AG09319 (cell line): ENCODE measurements at places on chromosomes 5 and 9.

DNA sequence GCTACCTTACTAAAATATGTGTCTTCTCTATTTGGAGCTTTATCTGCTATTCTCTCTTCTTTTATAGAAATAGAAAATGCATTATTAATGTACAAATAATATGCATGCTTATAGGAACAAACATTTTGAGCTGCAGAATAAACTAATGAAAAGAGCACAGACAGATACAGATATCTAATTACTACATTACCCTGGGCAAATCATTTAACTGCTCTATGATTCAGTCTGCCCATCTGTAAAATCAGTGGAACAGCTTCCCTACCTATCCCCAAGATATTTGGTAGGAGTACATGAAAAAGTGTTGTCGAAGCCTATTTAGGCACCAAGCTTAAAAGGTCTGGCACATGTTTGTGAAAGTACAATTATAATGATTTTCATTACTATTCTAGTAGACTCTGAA lies 166.3 kb downstream of the EFNA5 start:
- DNase-seq: no peak

GRCh38 chr5:80141147-80141671 lies 106.1 kb downstream of the THBS4 start:
- DNase-seq: peak; percentile 75

- no peak for DNase-seq
These were observed 215.5 kb upstream of the TMEM161B start for GRCh38 chr5:88483964-88484672.

GRCh38 chr9:20744036-20744630 lies 60.1 kb downstream of the FOCAD start:
- DNase-seq: peak; percentile 54

- DNase-seq: no peak
These were observed 206.0 kb downstream of the MCTP1 start for GRCh38 chr5:95078868-95079267.

DNA sequence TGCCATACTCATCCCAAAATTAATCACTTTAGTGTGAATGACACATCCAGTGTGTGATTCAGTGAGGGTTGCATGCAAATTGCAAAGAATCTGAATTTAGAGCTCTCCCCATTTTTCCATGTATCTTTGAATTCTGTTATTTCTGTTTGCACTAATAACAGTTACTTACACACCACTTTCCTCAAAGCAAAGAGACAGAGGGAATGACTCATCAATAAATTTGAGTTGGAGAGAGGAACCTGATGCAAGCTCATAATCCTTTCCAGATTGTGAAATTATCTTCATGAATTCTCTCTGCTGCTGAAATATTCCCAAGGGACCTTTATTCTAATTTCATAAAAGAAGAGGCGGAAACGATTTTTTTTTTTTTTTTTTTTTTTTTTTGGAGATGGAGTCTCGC lies 204.8 kb downstream of the CDH9 start:
- no peak for DNase-seq

DNA sequence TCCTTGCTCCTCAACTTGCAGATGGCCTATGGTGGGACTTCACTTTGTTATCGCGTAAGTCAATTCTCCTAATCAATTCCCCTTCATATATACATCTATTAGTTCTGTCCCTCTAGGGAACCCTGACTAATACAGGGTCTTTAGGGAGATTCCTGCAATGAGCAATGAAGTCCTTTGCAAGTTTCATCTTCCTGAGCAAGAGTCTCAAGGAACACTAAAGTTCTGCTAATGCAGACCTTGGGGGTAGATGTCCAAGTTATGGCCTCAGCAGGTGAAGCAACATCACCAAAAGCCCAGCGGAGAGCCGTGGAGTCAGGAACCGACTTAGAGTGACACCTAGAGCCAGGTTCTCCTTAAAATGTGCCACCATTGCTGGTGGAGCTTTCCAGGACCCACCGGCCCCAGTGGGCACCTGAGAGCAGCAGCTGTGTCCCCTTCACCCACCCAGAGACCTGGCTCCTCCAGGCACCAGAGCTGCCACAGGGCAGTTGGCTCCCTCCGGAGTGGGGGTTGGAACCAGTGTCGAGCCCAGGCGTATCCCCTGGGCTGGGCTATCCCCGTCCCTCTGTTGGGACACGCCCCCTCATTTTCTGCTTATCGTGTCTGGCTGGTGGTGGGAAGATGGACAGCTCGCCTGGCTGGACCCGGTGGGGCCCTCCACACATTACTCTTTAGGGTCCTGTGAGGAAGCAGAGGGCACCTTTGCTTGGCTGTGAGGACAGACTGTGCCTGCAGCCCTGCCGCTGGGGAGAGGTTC lies 10.9 kb upstream of the FCN1 start:
- DNase-seq: no peak

DNA sequence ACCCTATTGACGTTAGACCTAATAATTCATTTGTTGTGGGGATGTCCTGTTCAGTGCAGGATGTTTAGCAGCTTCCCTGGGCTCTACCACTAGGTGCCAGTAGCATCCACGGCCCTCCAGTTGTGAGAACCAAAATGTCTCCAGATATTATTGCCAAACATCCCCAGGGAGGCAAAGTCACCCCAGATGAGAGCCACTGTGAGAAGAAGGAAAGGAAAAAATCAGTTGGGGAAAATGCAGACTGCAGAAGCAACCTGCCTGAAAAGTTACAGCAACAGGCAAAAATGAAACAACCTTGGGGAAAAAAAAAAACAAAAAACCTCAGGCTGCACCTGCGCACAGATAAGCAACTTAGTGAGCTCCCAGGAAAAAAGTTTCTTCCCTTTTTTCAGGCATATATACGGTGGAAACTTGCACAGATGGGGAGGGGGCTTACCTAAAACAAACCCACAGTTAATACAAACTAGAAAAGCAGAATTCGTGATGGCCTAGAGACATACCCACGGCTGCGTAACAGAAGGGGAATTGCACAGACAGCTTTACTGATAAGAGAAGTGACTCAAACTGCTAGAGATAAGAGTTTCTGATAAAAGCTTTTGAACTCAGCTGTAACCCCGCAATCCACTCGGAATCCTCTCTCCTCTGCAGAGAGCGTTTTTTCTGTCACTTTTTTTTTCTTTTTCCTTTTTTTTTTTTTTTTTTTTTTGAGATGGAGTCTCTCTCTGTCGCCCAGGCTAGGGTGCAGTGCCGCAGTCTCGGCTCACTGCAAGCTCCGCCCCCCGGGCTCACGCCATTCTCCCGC lies 29.8 kb upstream of the FBP1 start:
- DNase-seq: no peak

GRCh38 chr9:77015327-77016048 lies 4.0 kb upstream of the FOXB2 start:
- no peak for DNase-seq

- DNase-seq: no peak
These were observed 176.3 kb downstream of the TMEM161B start for GRCh38 chr5:88092358-88092757.

DNA sequence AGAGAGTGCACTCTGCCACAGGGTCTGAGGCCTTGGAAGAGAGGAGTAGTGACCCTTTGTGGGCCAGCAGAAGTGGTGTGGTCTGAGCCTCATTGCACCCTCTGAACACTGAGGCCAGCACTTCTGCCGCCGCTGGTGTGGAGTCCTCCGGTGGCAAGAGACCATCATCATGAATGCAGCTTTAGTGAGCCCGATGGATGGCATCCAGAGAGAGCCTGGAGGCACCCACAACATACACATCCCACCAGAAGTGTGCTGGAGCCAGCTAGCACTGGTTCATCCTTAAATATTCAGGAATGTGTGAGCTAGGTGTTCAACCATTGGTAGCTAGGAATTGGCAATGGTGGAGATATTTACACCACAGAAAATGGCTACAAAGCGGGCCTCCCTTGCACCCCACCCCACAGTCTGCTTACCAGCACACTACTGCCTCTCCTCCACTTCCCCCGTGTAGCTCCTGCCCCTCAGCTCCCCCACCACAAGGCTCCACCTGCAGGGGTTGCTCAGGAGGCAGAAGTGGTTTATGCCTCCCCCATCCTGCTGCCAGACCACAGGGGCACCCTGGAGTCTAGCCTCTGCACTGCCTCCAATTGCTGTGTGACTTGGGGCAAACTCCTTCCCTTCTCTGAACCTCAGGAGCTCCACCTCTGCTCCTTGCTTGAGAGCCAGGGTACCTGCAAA lies 16.4 kb downstream of the SLC6A7 start:
- DNase-seq: no peak

DNA sequence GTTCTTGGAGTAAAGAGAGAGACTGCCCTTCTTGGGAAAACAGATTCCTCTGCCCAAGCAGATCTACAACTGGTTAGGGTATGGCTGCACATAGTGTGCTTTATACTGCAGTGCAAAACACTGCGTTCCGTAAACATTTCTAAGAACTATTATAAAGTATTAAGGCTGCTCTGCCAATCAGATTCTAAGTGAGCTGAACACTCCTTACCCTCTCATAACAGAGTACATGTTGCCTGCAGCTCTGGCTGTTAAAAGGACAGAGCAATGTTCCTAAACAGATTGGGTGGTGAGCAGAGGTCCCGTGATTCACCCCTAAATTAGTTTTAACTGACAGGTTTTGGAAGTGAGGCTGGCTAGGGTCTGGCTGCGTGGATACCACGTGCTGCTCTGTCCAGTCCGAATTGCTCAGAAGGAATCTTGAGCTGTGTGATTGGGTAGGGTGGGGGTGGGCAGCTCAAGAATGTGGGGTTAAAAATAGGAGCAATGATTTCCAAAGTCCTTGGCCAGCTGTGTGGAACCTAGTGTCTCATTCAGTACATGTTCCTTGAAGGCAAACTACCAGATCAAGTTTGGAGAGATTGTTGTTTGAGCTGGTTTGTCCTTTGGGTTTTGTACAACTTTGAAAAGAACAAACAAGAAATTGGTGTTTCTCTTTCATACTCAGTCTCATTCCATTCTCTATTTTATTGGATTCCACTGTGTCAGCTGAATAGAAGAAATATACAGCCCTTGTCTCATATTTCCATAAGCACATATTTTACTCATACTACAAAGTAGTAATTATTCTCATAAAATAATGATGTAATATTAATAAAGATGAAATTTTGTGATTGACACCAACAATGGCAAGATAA lies 497.6 kb upstream of the CD180 start:
- DNase-seq: no peak

DNA sequence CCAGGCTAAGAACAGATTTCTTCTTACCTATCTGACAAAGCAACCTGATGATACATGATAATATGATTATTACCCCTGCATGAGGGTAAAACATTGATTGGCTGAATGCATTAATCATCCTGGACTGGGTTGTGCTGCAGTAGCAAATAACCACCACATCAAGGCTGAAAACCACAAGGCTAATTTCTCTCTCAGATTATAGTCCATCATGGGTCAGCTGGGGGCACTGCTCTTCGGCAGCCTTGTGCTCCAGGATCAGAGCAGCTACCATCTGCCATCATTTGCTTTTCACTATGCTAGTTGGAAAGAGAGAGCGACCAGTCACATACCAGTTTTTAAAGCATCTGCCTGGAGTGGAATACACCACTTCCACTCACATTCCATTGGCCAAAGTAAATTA lies 383.5 kb downstream of the RASEF start:
- no peak for DNase-seq

- DNase-seq: no peak
These were observed 154.3 kb downstream of the GABRG2 start for GRCh38 chr5:162221910-162222309.

DNA sequence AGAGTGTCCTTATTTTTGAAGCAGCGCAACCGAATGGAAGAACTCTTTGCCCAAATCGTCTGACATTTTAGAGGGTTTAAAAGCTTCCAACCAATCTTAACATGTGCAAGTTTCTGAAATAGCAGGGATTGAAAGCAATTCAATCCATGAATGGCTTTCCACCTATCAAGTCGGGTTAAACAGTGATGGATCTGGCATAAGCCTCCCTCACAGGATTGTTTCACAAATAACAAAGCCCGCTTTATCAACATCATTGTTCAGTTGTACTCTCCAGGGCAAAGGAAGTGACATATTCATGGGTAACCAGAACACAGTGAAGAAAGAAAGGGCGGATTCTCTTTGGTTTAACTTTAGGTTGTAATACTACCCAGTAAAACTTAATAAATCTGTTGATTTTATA lies 497.3 kb downstream of the MTRR start:
- no peak for DNase-seq

DNA sequence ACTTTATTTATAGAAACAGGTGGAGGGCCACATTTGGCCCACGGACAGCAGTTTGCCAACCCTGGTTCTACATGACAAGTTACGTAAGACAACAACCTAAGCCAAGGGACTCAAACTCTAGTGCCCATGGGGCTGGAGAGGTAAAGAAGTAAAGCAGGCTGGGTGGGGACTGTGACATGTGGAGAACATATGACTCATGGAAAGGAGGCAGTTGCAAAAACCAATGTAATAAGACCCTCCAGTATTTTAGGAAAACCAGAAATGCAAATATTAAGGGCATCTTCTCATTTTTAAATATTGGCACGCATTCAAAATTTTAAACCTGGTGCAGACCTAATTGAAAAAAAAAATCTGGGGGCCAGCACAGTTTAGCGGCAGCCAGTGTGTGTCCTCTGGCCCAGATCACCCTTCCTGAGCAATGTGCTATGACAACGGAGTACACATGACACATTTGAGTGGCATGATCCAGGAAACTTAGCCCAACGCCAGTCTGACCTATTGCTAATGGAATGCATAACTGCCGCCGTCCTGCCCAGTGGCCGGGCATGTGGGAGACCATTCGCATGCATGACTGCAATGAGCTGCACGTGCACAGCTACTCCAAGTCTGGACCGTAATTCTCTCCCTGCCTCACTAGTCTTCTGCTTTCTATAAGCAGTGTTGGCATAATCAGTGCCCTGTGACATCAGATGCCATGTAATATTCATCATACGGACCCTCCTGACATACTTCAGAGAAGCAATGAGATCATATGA lies 97.2 kb downstream of the SH3TC2 start:
- peak; percentile 80 for DNase-seq

DNA sequence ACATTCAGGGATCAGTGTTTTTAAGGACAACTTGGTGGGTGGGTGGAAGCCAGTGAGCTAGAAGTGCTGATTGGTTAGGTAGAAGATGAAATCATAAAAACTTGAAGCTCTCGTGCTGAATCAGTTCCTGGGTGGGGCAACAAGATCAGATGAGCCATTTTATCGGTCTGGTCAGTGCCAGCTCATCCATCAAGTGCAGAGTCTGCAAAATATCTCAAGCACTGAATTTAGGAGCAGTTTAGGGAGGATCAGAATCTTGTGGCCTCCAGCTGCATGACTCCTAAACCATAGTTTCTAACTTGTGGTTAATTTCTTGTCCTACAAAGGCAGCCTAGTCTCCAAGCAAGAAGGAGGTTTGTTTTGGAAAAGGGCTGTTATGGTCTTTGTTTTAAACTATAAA lies 166.4 kb downstream of the FAM170A start:
- no peak for DNase-seq

- no peak for DNase-seq
These were observed 45.1 kb upstream of the TESK1 start for GRCh38 chr9:35559792-35560530.
